Temporal lobe (tissue), 4 donors: ENCODE measurements at places on chromosomes 2 and 18. TPM values are rescaled to one million over a fixed set of nuclear protein-coding genes. Genes with fewer than 3 reads are reported as not detected.

The CD8A gene
- 2.0 TPM for total RNA-seq

The HJURP gene
- total RNA-seq: 1.5 TPM

The APCDD1 gene
- total RNA-seq: 9.8 TPM

The KYNU gene
- total RNA-seq: under 0.01 TPM

The STPG4 gene
- 0.49 TPM for total RNA-seq

The SLC11A1 gene
- 2.0 TPM for total RNA-seq

The LGALSL gene
- 38.4 TPM for total RNA-seq

The CD207 gene
- not detected for total RNA-seq

The NT5DC4 gene
- total RNA-seq: not detected

The UGT1A10 gene
- total RNA-seq: not detected

The ATP8B1 gene
- total RNA-seq: 4.2 TPM

The GALNT5 gene
- under 0.01 TPM for total RNA-seq

The CABYR gene
- total RNA-seq: 13.0 TPM

The DSC1 gene
- total RNA-seq: 0.25 TPM

The C2orf15 gene
- total RNA-seq: 2.5 TPM

The CCDC85A gene
- 22.1 TPM for total RNA-seq

The KLF7 gene
- 77.0 TPM for total RNA-seq

The COLEC11 gene
- total RNA-seq: 0.25 TPM

The AGBL5 gene
- total RNA-seq: 10.8 TPM

The SERTAD2 gene
- total RNA-seq: 7.4 TPM

The CACNB4 gene
- 39.1 TPM for total RNA-seq

The DOK6 gene
- 61.5 TPM for total RNA-seq

The LCT gene
- not detected for total RNA-seq

The RAPGEF4 gene
- 13.5 TPM for total RNA-seq

The IL18R1 gene
- not detected for total RNA-seq

The CAVIN2 gene
- 6.9 TPM for total RNA-seq

The POTEJ gene
- not detected for total RNA-seq

The TLX2 gene
- total RNA-seq: not detected

The USP40 gene
- 11.3 TPM for total RNA-seq

The ARHGEF4 gene
- total RNA-seq: 45.7 TPM

The OTOF gene
- 0.25 TPM for total RNA-seq

The LBX2 gene
- not detected for total RNA-seq

The REG3G gene
- not detected for total RNA-seq

The ANTXR1 gene
- total RNA-seq: 13.3 TPM

The CDH2 gene
- total RNA-seq: 150 TPM

The TTC31 gene
- 9.1 TPM for total RNA-seq

The TGFA gene
- total RNA-seq: 3.7 TPM

The ABCB11 gene
- 0.25 TPM for total RNA-seq
